ENCODE measurements at places on chromosomes 4 and X. TPM values are rescaled to one million over a fixed set of nuclear protein-coding genes. Genes with fewer than 3 reads are reported as not detected.

DNA sequence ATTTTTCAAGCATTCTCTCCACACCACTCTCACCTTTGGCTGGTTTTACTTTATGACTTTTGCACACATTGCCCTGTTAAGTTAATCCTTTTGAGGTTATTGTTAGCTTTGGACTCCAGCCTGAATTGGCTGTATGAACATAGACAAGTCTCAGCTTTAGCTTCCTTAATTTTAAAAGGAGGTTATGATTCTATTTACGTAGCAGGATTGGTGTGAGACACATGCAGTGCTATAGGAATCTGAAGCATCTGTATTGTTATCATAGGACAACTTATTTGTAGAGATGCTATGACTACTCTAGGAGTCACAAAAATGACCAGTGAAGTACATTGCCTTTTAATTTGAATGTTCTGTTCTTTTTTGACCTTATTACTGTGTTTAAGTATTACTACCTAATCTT, 15.7 kb downstream of the PGAM4 start:
- no peak for DNase-seq

GRCh38 chrX:110172215-110172614, 145.7 kb downstream of the AMMECR1 start:
- DNase-seq: no peak

DNA sequence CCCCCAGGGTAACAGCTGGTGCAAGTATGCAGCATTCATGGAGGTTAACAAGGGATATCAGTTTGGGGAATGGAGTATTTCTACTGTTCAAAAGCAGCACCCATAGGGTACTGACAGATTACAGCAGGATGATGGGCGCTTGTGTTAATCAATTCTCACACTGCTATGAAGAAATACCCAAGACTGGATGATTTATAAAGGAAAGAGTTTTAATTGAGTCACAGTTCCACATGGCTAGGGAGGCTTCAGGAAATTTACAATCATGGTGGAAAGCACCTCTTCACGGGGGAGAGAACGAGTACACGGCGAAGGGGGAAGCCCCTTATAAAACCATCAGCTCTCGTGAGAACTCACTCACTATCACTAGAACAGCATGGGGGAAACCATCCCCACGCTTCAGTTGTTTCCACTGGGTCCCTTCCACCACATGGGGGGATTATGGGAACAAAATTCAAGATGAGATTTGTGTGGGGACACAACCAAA, 64.1 kb downstream of the TNIP2 start:
- DNase-seq: no peak

GRCh38 chr4:71609651-71610050, 174.2 kb downstream of the GC start:
- no peak for DNase-seq

DNA sequence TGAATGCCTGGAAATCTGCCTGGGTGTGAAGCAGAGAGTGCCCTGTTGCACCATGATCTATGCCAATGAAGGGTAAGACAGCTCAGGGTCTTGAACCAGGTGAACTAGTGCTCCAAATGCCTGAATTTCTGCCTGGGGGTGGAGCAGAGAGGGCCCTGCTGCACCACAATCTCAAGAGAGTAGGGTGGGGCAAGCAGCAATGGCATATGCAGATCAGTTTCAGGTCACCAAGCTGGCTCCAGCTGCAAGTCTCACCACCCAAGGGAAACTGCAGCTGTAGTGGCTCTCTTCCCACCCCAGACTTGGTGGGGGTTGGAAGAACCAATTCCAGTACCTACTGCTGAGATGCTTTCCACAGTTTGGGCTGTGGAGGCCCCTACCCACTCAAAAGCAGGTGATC, 147.0 kb downstream of the SPANXN1 start:
- no peak for DNase-seq

DNA sequence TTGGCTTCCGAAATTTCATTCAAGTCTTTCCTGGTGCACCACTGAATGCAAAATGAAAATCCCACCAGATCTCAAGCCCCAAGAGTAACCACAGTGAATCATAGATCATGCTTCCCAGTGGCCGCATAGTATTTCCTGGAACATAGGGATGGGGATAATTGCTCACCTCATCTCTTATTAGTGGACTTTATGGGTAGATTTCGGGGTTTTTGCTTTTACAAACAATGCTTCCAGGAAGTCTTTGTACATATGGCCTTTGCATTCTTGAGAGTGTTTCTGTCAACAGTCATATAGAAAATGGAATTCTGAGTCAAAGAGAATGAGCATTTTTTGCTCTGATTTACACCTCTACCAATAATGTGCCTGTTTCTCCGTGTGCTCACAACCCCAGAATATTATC, 53.4 kb downstream of the PPEF2 start:
- no peak for DNase-seq

DNA sequence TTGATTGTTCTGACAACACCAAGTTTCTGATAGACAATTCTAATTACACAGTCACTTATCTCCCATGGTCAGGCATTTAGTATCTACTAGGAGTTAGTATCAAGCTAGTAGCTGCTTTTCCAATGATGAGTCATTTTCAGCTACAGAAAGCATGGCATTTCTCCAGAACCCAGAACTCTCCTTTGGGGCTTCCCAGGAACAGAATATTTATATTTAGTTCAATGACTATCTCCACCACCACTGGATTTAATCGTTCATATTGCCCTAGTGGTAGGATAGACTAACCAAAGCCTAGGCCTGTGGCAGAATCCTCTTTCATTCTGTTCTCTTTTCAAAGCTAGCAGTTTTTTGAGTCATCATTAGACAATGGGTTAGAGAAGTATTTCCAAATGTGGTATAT, 569.4 kb downstream of the GABRG1 start:
- DNase-seq: no peak

- DNase-seq: no peak
Observed at GRCh38 chr4:111127841-111128240, 505.0 kb upstream of the PITX2 start.

GRCh38 chr4:54439831-54440243, 210.7 kb downstream of the PDGFRA start:
- no peak for DNase-seq

DNA sequence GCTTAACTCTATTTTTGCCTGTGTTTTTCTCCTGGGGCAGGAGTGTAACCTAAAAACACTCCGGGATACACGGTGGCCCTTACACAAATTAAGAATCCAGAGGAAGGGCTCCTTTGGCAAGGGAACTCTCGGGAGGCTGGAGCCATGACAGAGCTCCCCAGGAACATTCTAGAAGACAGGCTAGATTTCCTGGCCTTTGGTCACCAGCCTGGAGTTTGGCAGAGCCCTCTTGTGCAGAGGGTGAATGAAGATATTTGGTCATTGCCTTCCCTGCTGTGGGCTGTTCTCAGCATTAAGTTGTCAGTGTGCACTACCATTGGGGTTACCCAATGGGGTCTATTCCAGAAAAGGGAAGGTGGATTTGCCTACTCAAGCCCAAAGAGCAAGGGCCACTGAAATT, 53.8 kb upstream of the LNX1 start:
- DNase-seq: no peak

DNA sequence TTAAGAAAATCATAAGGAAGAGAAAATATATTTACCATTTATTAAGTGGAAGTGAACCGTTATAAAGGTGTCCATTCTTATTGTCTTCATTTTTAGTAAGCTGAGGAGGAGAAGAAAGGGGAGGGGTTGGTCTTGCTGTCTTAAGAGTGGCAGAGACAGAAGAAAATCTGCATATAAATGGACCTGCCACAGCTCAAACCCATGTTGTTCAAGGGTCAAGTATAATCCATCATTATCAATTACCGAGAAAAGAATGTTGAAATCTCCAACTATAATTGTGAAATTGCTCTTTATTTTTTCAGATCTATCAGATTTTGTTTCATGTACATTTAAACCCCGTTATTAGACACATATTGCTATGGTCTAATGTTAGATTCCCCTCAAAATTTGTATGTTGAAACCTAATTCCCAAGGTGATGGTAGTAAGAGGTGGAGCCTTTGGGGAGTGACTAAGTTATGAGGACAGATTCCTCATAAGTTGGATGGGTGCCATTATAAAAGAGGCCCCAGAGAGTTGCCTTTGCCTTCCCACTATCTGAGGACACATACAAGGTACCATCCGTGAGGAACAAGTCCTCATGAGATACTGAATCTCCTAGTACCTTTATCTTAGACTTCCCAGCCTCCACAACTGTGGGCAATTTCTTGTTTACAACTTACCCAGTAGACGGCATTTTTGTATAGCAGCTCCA, 58.5 kb upstream of the SMAD1 start:
- no peak for DNase-seq

- DNase-seq: no peak
Observed at GRCh38 chr4:182344968-182345367, 101.8 kb downstream of the TENM3 start.

DNA sequence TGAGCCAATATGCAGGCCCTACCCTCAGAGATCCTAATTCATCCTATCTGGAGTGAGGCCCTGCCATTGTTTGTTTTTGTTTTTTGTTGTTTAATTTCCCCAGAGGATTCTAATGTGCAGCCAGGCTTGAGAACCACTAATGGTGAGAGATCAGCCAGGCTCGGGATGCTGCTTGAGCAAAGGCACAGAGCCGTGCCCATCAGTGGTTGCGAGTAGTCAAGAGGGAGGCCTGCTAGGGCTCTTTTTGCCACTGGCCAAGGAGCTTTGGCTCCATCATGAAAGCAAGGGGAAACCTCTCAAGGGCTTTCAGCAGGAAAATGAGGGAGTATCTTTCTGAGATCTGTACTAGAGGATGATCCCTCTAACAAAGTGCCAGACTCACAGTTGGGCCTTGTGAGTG, 2.7 kb downstream of the TCEANC start:
- no peak for DNase-seq

DNA sequence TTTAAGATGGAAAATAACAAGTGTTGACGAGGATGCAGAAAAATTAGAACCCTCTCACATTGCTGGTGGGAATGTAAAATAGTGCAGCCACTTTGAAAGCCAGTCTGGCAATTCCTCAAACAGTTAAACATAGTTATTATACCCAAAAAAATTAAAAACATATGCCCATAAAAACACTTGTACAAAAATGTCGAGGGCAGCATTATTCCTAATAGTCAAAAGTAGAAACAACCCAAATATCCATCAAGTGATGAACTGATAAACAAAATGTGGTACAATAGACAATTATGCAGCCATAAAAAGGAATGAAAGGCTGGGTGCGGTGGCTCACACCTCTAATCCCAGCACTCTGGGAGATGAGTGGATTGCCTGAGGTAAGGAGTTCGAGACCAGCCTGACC, 6.3 kb downstream of the IDS start:
- no peak for DNase-seq

- DNase-seq: no peak
Observed at GRCh38 chrX:123673813-123674212, 59.0 kb downstream of the THOC2 start.

DNA sequence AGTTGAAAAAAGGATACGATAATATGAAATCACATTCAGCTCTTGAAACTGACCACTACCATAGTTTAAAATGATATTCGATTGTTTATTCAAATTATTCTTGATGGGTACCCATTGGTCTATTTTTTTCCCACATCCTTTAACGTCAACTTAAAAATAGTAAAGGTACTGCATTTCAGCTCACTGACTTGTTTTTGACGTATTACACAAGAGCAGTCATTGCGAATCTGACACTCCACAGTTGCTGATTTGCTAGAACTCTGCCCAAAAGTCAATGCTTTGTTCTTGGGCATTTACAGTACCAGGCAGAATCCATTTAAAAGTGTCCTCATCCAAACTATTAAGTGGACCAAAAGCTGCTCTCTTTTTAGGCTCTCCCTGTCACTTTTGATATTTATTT, 1.2 kb upstream of the PDS5A start:
- DNase-seq: no peak

DNA sequence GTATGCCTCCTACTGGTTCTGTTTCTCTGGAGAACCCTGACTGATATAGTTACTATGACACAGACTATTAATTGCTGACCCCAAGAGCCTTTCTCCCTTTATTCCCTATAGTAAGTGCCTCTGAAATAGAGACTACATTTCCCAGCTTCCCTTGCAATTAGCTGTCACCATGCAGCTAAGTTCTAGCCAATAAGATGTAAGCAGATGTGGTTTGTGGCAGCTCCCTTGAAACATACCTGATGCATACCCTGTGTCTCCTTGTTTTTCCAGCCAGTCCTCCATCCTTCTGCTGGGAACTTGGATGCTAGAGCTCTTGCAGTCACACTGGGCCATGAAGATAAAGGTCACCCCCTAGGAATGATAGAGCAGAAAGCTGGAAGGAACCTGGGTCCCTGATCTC, 9.7 kb upstream of the TMEM165 start:
- DNase-seq: no peak

- DNase-seq: no peak
Observed at GRCh38 chr4:13084210-13084609, 399.9 kb downstream of the RAB28 start.

GRCh38 chr4:73437558-73437956, 1.5 kb downstream of the AFP start:
- no peak for DNase-seq

GRCh38 chr4:2827071-2827873, 16.4 kb upstream of the ADD1 start:
- no peak for DNase-seq

The BEX5 gene
- 1.2 TPM for polyA plus RNA-seq

The AADAT gene
- 3.5 TPM for polyA plus RNA-seq

The IL1RAPL1 gene
- 0.13 TPM for polyA plus RNA-seq

The FAM156B gene
- 15.0 TPM for polyA plus RNA-seq
